ENCODE measurements at places on chromosomes 7 and 10.

GRCh38 chr7:23093546-23093945 is 12.0 kb upstream of the KLHL7 start:
- DNase-seq, result no peak

- no peak for DNase-seq
Observed at GRCh38 chr7:150649080-150649385, 16.8 kb upstream of the GIMAP6 start.

DNA sequence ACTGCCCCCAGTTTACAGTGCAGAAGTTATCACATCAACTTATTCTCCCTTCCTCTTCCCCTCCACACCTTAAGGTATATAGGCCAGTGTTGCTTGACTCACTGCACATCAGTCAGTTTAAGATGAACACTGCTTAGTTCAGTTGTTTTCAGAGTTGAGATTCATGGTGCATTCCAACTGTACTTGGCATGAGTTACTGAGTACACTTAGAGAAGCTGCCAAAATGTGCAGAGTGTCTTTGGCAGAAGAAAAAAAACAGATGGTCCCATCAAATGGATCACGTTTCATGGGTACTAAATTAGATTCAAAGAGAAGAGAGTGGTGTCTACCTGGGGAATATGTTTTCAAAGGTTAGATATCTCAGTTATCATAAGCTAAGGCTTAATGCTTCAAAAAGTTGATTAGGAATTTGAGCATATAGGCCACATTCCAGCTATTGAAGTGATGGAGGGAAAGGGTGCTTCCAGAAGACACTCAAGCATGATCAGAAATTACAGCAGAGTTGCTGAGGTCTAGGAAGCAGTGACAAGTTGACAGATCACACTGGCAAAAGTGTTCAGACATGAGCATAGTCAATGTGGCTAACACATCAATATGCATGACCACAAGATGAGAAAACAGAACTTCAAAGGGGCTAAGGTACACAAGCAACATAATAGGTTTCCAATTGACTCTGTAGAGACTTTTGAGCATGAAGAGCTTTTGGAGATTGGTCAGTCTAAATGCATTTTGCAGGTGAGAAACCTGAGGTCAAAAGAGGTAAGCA is 579.2 kb upstream of the CELF2 start:
- no peak for DNase-seq

DNA sequence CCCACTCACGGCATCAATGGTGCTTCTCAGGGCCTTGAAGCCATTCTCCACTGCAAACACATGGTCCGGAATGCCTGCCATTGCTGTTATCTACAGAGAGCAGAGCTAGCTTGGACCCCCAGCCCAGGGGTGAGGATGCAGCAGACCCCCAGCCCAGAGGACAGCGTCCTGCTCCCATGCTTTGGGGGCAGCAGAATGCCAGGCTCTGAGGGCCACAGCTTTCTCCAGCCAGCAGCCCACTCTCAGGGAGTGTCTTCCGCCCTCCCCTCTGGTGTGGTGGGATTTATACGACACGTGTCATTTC is 48.1 kb upstream of the MSMB start:
- no peak for DNase-seq

DNA sequence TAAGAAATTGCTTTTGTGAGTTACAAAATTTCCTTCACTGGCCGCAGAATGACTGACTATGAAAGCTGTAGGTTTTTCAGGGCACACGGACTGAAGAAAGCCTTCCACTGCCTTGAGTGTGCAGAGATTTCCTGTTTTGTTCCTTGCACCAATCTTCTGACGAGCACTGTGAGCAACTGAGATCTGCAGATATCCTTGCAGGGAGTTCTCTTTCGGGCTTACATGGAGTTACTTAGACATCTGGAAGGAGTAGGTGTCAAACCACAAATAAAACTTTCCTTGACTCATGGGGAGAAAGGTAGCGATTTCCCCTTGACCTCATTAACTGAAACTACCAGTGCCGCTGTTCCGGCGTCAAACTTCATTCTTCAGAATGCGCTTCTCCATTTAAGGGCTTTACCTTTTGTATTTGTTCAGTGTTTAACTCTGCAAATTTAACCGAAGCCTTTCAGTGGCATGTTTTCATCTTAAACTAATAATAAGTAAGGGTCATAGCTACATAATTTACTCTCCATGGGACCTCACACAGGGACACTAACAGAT is 1175.3 kb downstream of the GATA3 start:
- no peak for DNase-seq

GRCh38 chr10:46237815-46238510 is 48.8 kb upstream of the ANTXRL start:
- DNase-seq, result no peak

DNA sequence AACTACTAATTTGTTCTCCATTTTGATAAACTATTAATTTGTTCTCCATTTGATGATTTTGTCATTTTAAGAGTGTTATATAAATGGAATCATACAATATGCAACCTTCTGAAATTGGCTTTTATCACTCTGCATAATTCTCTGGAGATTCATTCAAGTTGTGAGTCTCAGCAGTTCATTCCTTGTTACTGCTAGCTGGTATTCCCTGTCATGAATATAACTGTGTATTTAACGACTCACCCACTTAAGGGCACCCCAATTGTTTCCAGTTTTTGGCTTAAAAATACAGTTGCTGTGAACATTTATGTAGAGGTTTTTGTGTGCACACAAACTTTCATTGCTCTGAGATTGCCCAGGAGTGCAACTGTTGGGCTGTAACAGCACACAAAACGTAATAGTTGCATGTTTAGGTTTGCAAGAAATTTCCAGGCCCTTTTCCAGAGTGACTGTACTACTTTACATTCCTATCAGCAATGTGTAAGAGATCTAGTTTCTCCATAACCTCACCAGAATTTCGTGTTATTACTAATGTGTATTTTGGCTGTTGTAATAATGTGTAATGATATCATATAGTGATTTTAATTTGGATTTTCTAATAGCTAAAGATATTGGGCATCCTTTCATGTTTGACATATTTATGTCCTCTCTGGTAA is 153.2 kb upstream of the ADCY1 start:
- DNase-seq, result no peak

DNA sequence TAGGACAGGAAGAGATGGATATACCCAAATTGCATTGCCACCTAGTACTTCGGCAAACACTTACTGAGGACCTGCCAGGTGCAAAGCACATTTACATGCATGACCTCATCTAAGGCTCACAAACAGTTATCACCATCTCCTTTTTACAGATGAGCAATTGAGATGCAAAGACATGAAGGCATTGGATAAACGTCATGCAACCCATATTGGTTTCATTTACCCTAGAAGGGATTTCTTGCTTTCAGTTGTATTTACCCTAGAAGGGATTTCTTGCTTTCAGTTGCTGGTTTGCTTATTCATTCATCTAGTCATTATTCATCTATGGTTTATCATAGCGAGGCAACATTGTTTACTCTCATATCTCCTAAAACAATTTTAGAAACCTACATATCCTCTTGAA is 52.2 kb downstream of the STEAP1B start:
- no peak for DNase-seq

- no peak for DNase-seq
Observed at GRCh38 chr10:103202319-103202718, 9.2 kb upstream of the NT5C2 start.

DNA sequence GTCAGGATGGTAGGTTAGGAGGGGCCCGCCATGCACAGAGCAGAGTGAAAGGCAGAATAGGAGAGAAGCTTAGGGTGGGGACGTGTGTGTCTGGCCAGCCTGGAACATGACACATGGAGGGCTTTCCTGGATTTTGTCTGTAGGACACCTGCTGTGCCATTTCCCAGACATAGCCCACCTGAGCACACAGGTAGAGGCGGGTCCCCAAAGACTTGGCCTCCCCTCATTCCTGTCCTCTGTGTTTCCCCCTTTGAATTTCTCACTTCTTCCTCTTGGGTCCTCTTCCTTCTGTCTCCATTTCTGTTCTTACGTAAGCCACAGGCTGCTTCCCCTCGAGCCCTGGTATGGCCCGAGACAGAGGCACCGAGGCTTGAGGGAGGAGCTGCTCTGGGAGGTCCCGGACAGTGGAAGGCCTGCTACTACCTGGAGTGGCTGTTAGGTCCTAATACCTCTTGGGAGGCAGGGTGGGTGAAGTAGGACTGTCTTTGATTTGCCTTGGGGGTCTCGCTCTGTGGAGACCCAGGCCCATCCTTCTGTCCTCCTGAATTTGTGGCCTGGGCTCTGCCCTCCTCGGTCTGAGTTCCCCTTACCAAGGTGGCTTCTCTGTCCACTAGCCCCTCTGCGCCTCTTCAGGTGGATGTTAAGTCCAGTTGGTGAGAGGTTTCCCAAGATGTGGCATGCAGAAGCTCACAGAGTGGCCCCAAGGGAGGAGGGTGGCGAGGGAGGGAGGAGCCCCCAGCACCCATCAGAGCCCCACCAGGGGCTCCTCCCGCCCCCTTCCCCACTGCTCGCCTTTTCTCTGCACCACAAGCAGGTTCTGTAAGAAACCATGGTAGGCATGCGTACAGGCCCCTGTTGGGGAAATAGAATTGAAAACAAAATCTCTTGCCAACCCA is 5.5 kb downstream of the ZNF775 start:
- no peak for DNase-seq

DNA sequence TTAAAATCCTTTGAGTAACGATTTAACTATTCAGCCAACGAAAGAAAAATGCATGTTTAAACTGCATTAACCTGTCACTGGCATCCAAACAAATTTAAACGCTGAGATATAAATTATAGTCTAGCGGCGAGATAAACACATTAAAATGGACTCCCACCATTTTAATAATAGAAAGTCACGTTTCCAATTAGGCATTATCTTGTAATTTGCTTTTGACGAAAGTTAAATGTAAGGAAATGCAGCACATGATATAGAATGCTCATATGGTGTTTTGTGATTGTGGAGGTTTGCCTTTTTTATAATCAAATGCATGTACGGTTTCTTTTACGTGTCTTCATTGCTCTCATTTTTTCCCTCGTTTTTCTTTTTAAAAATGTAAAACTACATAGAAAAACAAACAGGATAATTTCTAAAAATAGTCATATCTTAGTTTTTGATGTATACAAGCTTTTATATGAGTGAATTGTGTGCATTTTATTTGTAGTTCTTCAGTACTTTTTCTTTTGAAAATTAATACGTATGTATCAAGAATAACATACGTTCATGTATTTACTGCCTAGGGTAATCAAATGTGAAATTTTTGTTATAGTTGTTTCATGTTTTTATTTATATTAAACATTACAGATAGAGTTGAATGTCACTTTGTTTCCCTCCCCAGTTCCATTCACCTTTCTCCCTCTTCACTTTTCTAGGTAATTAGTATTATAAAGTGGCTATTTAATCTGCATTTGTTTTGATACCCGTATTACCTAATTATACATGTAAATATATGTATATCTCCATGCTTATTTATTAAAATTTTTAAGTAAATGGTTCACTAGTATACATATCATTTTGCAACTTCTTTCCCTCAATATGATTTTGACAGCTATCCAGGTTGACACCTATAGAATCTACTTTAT is 1.1 kb upstream of the KLF14 start:
- no peak for DNase-seq

- DNase-seq, result no peak
Observed at GRCh38 chr7:151936207-151936606, 20.0 kb upstream of the GALNTL5 start.

DNA sequence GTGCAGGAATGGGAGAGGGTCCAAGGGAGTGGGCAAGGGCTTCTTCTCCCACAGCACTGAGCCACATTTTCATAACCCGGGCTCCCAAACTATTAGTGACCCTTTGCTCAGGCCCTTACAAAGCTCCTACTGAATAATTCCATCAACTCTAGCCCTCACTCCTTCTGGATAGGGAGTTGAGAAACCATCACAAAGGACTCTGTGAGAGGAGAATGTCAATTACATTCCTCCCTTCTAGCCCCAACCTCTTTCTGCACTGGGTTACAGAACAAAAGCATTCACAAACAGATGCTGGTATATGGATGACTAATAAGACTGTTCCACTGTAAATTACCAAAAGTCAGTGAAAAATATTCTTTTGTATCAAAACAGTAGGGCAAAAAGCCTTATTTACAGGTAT is 203.7 kb downstream of the SORCS1 start:
- DNase-seq, result no peak

GRCh38 chr10:6135589-6136168 is 46.8 kb downstream of the RBM17 start:
- no peak for DNase-seq

- no peak for DNase-seq
Observed at GRCh38 chr7:7207876-7208275, 25.5 kb downstream of the C1GALT1 start.

DNA sequence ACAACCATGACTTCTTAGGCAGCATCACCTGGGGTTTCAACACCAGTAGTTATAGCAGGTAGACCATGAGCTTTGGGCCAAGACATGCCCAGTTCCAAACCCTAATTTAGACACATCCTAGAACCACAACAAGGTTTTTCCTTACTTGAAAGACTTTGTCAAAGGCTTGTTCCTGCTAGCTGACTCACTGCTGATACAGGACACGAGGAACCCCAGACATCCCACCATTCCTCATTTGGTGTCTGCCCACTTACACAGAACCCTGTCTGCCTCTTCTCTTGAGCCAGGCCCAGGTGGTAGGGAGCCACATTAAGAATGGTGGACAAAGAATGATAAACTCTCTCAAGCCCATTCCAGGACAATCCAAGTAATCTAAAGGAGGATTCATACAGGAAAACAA is 109.0 kb downstream of the CCDC71L start:
- DNase-seq, result no peak

Measured in cortex of kidney (tissue), 1 donor.